Airway epithelial cell (primary cell): ENCODE measurements at places on chromosomes 1 and 21. TPM values are rescaled to one million over a fixed set of nuclear protein-coding genes. Genes with fewer than 3 reads are reported as not detected.

Gene FAM72D
- total RNA-seq, result 0.33 and 2.0 TPM in 2 replicates

Gene NRIP1
- 14.8 and 25.4 TPM in 2 replicates for total RNA-seq

Gene SDC3
- 5.3 and 7.3 TPM in 2 replicates for total RNA-seq

Gene COG2
- total RNA-seq, result 12.0 and 19.4 TPM in 2 replicates

Gene LAD1
- total RNA-seq, result 244 and 293 TPM in 2 replicates

Gene SMYD3
- total RNA-seq, result 15.2 and 20.8 TPM in 2 replicates
